ENCODE measurements at places on chromosomes 5 and 9.

DNA sequence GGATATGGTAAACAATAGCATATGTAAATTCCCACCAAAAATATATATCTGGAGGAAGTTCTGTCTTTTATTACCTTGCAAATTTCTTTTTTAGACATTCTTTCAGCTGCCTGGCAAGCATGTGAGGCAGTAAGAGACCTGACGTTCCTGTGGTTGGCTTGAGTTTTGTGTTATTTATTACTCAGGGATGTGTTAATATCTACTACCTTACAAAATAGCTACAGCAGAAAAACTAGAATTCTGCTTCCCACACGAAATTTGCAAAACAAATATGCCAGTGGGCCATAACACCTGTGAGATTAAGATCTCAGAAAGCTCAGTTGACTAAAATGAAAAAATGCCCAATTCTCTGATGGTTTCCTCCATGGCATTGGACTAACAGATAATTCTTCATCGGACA lies 274.2 kb downstream of the TMEM167A start:
- no peak for DNase-seq

DNA sequence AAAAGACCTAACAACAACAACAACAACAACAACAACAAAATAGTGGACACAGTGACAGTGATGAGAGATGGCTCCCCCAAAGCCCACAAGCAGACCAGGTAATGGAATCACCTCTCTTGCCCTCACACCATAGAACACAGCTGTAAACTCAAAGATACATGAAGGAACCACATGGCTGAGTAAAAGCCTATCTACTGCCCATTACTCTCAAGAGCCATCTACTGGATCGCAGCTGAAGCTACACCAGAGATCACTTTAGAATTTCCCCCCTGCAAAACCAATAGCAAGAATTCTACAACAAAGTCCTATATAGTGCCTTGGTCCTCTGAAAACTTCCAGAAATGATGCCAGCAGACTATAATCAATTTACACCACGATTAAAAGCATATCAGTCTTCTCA lies 1537.6 kb upstream of the CDH9 start:
- peak; percentile 68 for DNase-seq

DNA sequence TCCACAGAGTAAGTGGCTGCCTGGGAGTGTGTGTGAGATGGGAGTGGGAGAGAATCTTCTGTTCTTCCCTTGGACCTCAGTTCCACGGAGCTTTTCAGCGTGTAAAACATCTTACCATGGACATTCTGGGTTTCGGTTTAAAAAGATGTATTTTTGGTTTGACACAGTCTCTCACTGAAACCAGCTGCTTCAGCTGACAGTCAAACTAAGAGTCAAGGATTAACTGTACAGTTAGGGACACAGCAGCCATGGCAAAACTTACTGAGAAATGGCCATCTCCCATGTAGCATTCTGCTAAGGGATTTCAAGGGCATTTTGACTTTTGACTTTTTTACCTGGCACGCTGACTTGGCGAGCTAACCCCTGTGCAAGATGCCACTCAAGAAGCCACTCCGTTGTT lies 93.8 kb upstream of the IL12B start:
- DNase-seq, result no peak

- no peak for DNase-seq
Measured at GRCh38 chr9:70049236-70049635, 5.6 kb downstream of the MAMDC2 start.

DNA sequence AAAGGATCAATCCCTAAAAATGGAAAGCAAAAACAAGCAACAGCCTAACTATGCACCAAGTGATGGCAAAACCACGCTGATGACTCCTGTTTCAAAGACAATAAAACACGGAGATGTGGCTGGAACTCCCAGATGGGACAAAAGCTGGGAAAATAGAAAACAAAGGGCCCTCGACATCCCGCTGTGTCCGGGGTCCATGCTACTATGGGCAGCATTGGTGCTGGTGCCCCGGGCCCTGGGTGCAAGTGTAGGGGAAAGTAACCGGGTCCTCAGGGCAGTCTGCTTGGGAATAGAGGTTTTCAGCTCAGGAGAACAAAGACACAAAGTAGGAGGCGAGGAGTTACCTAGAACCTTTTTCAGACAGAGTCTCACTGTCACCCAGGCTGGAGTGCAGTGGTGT lies 46.1 kb downstream of the MRPL36 start:
- no peak for DNase-seq

Measured in DMS53 (cell line).